NCI-H82 (cell line): ENCODE measurements at places on chromosomes 4 and X.

DNA sequence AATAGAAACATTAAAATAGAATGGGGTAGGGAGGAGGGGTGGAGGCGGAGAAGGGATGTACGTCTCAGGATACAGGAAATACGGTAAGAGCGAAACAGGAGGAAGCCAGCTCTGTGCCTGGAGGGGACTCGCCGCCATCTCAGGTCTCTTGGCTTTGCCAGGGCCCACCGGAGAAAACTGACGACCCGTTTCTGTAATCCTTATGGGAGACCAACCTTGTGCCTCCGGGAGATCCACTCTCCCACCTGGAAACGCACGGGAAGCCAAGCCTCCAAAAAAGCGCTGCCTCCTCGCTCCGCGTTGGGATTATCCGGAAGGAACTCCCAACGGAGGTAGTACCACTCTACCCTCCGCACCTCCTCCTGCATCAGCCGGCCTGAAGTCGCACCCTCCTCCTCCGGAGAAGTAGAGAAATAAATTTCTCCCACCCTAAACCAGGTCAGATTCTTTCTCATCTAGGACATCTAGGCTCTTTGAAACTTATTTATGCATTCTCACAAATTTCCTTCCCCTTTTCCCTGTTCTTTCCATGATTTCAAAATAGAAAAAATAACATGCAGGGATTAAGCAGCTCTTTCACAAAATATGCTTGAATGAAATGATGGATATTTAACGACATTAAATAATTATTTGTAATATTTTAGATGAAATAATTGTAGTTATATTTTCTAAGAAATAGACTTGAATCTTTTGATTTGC lies at the start of gene NBDY:
Gene NBDY (plus strand): TSS at position 92 of the 699 bp plus-strand sequence. CDS start 111 bp downstream, at position 203.
- peak; percentile 82 for DNase-seq

DNA sequence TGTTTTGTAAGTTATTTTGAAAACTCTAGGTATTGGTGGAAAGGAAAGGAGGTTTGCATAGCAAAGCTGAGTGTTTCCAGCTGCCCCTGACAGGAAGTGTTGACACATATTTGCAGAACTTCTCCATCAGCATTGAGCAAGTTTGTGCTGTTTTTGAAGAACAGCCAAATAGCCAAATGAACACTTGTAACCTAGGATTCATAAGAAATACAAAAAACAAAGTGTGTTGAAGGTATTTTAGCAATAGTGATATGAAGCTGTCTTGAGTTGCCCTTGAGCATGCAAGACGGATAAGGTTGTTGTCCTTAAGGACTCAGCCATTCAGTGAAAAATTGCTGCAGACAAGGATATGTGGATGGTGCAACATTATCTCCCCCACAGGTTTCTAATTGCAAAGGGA lies 68.3 kb upstream of the PGM2 start:
- no peak for DNase-seq

DNA sequence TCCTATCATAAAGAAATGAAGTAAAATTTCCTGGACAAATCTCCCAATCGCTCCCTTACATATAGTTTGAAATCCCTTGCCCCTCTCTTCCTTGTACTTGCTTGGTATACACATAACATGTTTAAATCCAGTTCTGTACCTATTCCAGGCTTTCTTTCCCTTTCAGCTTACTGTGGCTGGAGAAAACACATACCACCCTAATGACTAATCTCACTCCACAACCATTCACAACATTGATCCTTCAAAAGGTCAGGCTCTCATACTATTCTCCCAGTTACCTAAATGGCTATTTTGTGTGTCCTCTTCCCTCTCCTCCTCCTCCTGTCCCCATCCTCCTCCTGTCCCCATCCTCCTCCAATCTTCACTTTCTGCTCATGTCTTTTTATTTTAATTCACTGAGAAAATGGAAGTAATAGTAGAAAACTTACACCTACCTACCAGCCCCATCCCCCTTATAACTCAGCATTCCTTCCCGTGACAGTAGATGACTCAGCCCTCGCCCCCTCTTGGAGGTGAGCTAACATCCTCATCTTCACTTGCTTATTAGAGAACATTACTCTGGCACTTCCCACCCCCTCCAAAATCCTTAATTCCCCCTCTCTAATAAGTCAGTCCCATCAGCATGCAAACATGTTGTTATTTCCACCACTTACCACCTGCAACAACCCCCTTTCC lies 77.5 kb downstream of the IL15 start:
- DNase-seq, result no peak

- DNase-seq, result no peak
These were observed 731 bp downstream of the RBMXL3 start for GRCh38 chrX:115189646-115190635.

DNA sequence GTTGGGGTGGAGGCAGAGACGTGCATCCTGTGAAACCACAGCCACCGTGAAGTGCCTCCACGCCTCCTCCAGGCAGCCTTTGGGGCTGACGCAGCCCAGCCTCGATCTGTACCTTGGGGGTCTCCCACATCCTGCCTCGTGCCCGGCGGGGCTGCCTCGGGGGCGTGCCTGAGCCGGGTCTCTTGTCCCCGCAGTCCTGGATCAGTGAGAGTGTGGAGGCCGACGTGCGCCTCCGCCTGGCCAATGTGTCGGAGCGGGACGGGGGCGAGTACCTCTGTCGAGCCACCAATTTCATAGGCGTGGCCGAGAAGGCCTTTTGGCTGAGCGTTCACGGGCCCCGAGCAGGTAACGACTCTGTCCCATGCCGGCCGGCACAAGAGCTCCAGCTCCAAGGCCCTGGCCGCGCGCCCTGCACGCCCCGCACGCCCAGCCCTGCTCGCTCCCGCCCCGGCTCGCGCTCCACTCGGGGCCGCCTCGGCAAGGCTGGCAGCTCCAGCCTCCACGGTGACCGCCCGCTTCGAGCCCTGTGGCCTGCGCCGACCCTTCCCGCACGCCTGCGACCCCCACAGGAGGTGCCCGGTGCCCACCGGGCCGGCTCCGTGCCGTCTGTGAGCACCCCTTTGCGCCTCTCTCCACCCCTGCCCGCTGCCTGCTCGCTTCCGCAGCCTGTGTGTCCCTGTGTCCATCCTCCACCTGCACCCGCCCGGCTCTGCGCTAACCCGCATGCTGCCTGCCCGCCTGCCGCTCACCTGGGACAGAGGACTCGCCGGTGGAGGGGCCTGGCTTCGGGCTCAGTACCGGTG lies 9.8 kb downstream of the FGFR3 start:
- DNase-seq, result no peak

DNA sequence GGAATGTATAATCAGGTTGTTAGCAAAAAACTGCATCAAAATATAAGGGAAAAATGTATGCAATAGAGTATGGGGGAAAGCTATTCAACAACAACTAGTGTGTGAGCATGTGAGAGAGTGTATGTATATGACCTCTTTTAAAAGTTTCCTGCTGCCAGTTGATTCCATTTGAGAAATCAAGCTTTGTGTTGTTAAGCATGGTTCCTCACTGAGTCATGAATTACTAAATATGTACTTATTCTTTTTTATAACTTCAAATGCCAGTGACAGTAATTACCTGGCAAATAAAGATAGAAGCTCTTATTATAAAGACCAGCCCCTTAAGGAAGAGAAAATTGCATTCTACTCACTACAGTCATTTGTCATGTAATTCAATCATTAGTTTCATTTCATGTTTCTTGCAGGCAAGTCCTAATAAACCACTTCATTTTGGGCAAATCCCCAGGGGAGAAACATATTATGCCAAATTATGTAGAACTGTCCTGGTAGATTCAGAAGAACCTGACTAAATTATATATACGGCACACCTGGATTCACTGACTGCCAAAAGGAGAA lies 19.2 kb downstream of the RASGEF1B start:
- no peak for DNase-seq

- DNase-seq, result no peak
These were observed 6.0 kb upstream of the PDGFC start for GRCh38 chr4:156977435-156978160.

DNA sequence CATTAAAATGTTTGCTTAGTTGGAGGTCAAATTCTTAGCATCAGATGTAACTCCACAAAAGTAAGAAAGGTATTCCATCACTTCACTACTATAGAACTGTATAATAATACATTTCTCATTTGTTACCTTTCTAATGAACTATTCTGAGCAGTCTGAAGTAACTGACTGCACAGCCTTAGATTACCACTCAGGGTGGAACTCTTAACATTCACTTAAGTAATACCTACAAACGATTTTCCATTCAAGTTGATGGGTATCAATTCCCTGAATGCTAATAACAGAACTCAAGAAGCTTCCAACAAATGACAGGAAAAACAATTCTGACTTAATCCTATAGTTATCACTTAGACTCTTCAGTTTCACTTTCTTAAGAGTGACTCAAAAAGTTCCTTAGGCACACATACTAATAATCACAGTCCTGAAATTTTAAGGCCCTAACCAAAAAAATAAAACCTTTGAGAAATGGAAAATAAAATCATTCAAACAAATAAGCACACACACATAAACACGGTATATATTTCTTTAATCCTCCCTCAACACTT lies 20.9 kb downstream of the HNRNPD start:
- no peak for DNase-seq

DNA sequence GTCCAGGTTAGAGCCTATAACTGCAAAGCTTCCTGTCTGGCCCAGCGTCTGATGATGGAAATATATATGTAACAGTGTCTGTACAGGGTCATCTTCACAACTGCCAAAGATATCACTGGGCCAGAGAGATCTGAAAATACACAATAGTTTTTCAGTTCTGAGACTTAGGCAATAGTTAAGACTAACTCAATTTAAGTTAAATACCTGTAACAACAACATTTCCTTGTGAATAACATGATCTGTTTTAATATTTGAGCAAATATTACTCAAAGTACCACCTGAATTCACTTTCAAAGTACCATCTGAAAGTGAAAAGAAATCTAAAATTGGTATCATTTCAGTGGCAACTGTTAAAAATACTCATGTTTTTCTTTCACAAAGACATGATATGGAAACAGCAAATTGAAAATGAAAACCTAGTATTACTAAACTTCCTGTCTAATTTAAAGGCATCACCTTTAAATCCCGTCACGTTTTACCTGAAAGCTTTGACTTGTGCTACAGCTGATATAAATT lies 9.6 kb downstream of the ZAR1 start:
- DNase-seq, result no peak

GRCh38 chr4:71209161-71209560 lies 129.7 kb upstream of the SLC4A4 start:
- no peak for DNase-seq

DNA sequence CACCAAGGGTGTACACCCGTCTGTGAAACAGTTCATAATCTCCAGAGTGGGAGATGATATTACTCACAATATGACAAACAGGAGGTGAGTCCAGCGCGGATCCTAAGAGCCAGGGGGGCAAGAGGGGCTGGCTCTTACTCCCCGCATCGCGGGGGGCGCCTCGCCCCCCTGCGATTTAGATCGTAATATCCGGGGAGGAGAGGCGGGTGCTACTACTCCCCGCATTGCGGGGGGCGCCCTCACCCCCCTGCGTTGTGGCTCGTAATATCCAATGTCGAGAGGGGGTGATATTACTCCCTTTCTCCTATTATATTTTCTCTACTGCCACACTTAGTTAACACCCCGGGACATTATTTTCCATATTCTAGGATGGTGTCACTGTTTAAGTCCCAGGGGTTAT lies 131.9 kb downstream of the ADRA2C start:
- DNase-seq, result no peak

GRCh38 chrX:97030947-97031346 lies 147.2 kb downstream of the RPA4 start:
- no peak for DNase-seq

DNA sequence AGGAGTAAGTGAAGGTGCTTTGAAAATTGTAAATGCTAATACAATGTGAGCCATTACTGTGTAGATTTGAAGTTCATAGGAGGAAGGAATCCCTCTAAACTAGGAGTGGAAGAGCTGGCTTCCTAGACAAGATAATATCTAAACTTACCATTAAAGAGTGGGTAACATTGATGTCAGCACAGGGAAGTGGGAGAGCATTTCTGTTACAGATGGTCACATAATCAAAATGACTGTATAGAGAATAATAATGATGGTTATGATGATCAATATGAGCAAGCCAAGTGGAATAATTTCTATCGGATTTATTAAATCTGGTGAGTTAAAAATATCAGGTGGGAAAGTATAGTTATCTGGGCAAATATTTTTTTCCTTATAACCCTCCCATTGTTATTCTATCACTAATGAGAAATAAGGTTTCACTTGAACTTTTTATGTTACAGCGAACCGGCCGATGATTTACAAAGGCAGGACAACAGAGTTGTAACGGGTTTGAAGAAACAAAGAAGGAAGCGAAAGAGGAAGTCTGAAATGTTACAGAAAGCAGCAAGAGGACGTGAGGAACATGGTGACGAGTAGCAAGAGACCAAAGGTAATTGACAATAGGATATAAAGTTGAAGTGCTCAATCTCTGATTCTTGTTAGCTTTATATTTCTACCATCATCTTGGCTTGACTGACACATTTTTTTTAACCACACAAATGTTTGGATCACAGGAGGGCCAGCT lies 43.5 kb downstream of the FMR1NB start:
- DNase-seq, result no peak

DNA sequence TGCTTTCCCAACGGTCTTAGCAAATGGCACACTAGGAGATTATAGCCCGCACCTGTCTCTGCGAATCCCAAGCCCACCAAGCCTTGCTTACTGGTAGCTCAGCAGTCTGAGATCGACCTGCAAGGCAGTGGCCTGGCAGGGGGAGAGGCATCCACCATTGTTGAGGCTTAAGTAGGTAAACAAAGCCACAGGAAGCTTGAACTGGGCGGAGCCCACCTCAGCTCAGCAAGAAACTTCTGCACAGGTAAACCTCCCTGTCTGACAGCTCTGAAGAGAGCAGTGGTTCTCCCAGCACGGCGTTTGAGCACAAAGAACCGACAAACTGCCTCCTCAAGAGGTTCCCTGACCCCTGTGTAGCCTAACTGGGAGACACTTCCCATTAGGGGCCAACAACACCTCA lies 42.8 kb downstream of the BRWD3 start:
- no peak for DNase-seq

GRCh38 chrX:84219551-84219950 lies 31.6 kb upstream of the RPS6KA6 start:
- DNase-seq, result peak; percentile 28

DNA sequence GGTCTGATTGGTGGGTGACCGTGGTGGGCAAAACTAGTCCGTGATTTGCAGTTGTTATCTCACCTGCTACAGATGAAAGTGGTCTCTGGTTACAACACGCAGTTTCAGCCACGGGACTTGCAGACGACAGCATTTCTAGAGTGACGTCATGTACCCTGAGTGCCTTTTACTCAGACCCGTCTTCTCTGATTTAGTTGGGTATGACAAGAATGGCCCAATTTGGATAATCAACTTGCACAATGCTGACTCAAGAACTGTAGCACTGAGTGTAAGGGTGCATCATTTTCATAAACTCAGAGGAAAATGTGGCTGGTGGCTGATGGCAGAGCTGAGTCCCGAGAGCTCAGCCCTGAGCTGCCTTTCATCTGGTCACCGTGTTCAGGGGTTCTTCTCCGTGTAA lies 281.4 kb upstream of the FRG1 start:
- DNase-seq, result no peak

GRCh38 chrX:124555036-124555595 lies 208.8 kb downstream of the SH2D1A start:
- DNase-seq, result no peak

- no peak for DNase-seq
These were observed 192.1 kb downstream of the PRR32 start for GRCh38 chrX:127011629-127012028.

GRCh38 chrX:120499301-120500072 lies 30.4 kb upstream of the LAMP2 start:
- DNase-seq, result no peak

- peak; percentile 52 for DNase-seq
These were observed 1.0 kb upstream of the PIN4 start for GRCh38 chrX:72180539-72180938.

- DNase-seq, result no peak
These were observed 928.7 kb upstream of the PRKX start for GRCh38 chrX:4642114-4642513.

GRCh38 chrX:6225911-6226595 lies 2.6 kb downstream of the NLGN4X start:
- DNase-seq, result peak; percentile 31
